Fibroblast of the aortic adventitia (primary cell): ENCODE measurements at places on chromosomes 5 and 9. TPM values are rescaled to one million over a fixed set of nuclear protein-coding genes. Genes with fewer than 3 reads are reported as not detected.
A peak's percentile ranks its signal among the peaks of the same experiment; 100 is the strongest.

MPDZ gene
- total RNA-seq: 41.0 and 85.9 TPM in 2 replicates

GDA gene
- 0.90 TPM in 1 of 2 replicates, not detected in the other for total RNA-seq

TRIP13 gene
- total RNA-seq: 4.4 and 32.5 TPM in 2 replicates

CCDC187 gene
- total RNA-seq: under 0.01 TPM in 1 of 2 replicates, not detected in the other

- DNase-seq: no peak
These were observed 412 bp downstream of the FGF18 start for GRCh38 chr5:171419688-171420430.

SOHLH1 gene
- not detected in 2 replicates for total RNA-seq

- no peak for DNase-seq
These were observed 10.0 kb downstream of the NR3C1 start for GRCh38 chr5:143393524-143393923.

TRIM14 gene
- total RNA-seq: 0.81 and 2.0 TPM in 2 replicates

- DNase-seq: no peak
These were observed 279.0 kb downstream of the AUH start for GRCh38 chr9:91082731-91083130.

- no peak for DNase-seq
These were observed at the start of gene PPP1R2B for GRCh38 chr5:156850206-156850751. PPP1R2B (plus strand) TSS chr5:156850295; CDS start chr5:156850563, 268 bp downstream.

DNA sequence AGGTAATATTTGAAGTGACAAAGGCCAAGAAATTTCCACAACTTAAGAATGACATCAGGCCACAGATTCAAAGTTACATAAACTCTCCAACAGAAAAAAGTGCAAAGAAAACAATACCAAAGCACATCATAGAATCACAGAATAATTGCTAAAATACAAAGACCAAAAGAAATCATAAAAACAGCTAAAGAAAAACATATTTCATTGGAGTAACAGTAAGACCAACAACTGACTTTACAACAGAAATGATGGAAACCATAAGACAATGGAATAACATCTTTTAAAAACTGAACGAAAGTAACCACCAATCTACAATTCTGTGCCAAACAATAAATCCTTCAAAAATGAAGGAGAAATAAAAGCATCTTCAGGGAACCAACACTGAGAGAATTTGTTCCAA is 38.3 kb downstream of the ZDHHC21 start:
- peak; percentile 10 for DNase-seq

- no peak for DNase-seq
These were observed 362.4 kb downstream of the CETN3 start for GRCh38 chr5:90047113-90047512.
